D341Med (cell line): ENCODE measurements at places on chromosomes 6 and 20.

- DNase-seq: peak; percentile 25
These were observed 2.3 kb downstream of the SLC2A4RG start for GRCh38 chr20:63741676-63742380.

GRCh38 chr20:30502670-30503069, 754.8 kb upstream of the DEFB115 start:
- DNase-seq: no peak

GRCh38 chr20:25160897-25161296, 34.6 kb upstream of the ENTPD6 start:
- no peak for DNase-seq

GRCh38 chr20:42483730-42484303, 705.9 kb downstream of the PTPRT start:
- DNase-seq: peak; percentile 63

- no peak for DNase-seq
These were observed 176.2 kb upstream of the PRND start for GRCh38 chr20:4545526-4545925.

GRCh38 chr6:105476978-105477377, 74.1 kb upstream of the PREP start:
- no peak for DNase-seq

GRCh38 chr20:34022839-34023234, 29.1 kb downstream of the RALY start:
- no peak for DNase-seq

GRCh38 chr20:48837014-48837413, 9.2 kb upstream of the PREX1 start:
- DNase-seq: no peak

DNA sequence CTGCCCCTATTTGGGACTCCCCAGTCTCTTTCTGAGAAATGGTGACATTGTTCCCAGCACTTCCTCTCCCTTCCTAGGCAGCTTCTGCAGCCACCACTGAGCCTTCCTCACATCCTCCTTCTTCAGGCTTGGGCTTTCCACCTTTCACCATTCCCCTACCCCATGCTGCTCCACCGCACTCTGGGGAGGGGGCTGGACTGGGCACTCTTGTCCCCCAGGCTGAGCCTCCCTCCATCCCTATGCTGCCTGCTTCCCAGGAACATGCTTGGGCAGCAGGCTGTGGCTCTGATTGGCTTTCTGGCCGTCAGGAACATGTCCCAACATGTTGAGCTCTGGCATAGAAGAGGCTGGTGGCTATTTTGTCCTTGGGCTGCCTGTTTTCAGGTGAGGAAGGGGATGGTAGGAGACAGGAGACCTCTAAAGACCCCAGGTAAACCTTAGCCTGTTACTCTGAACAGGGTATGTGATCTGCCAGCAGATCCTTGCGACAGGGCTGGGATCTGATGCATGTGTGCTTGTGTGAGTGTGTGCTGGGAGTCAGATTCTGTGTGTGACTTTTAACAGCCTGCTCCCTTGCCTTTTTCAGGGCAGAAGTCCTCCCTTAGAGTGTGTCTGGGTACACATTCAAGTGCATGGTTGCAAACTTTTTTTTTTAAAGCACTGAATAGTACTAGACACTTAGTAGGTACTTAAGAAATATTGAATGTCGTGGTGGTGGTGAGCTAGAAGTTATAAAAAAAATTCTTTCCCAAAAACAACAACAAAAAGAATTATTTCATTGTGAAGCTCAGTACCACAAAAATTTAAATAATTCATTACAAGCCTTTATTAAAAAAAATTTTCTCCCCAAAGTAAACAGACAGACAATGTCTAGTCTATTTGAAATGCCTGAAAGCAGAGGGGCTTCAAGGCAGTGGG, 2.1 kb upstream of the CDKN1A start:
- DNase-seq: no peak

- DNase-seq: no peak
These were observed 111.0 kb downstream of the DTD1 start for GRCh38 chr20:18698735-18699380.

- no peak for DNase-seq
These were observed 44.8 kb upstream of the CTAGE9 start for GRCh38 chr6:131755597-131755996.

DNA sequence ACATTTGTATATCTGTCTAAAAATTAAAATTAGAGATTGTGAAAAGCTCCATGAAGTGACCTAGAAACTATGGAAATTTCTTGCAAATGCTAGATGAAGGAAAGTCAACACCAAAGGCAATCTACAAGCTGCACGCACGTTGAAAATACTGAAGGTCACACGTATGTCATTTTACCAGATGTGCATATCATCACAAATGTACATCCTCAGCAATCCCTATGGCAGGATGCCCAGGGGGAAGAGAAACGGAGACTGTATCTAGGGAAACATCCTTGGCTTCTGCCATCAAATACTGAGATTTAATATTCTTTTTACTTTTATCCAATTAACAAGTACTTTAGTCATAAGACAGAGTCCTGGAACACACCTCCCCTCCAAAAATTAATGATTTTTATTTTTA, 672.0 kb downstream of the RNF144B start:
- DNase-seq: no peak

GRCh38 chr20:10954908-10955580, 281.2 kb upstream of the JAG1 start:
- no peak for DNase-seq

DNA sequence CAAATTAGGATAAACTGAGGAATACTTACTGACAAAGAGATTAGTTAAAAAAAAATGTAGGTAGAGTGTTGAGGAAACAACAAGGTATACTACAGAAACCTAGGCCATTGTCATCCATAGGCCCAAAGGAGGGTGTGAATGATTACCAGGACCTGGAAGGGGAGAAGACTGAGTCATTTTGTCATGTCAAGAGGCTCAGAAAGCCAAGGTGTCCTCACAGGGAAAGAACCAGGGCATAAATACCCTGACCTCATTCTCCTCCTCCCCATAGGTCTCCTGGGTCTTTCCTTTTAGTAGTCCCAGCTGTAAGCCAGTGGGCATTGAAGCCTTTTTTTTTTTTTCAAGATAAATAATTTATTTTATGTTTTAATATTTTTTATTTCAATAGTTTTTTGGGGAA, 582.1 kb upstream of the JAG1 start:
- no peak for DNase-seq

DNA sequence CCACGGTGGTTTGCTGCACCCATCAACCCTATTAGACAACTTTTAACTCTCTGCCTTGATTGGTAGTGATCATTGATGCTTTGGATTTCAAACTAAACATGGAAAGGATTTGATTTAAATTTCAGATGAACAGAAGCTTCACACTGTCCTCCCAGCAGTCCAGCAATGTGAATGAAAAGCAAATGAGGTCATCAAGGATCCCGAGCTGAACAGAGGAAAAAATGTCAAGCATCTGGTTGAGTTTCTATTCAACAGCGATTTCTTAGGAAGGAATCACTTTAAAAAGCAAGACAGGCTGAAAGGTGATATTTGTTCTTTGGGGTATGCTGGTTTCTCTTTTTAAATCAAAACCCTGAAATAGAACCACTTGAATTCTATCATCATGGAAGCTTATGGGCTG, 10.6 kb upstream of the SAMD3 start:
- no peak for DNase-seq

GRCh38 chr6:148311966-148312669, 30.5 kb upstream of the SASH1 start:
- DNase-seq: no peak

DNA sequence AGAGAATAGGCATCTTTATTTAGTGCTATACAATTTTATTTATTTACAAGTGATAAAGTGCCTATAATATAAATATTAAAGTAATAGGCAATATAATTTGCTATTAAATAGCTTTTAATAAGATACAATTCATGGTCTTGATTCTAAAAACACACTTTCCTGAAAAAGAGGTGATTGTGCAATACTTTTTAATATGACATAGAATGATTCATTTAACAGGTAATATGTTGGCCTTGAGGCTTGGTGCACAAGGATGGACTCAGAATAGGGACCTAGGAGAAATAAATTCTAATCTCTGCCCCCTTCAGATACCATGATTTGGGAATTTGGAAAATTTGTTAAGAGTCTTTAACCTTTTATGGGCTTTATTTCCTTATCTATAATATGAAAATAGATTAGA, 149.9 kb upstream of the FUT9 start:
- DNase-seq: no peak

- DNase-seq: no peak
These were observed 48.4 kb downstream of the RIOK1 start for GRCh38 chr6:7438011-7438410.

DNA sequence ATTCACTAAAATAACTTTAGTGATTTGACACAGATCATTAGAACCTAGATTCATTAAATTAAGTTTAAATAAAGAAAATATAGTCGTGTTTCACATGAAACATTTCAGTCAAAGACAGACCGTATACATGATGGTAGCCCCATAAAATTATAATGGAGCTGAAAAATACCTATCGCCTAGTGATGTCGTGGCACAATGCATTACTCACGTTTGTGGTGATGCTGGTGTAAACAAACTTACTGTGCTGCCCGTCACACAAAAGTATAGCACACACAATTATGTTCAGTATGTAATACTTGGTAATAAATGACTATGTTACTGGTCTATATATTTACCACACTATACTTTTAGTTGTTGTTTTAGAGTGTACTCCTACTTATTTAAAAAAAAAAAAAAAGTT, 17.3 kb downstream of the DST start:
- DNase-seq: no peak

DNA sequence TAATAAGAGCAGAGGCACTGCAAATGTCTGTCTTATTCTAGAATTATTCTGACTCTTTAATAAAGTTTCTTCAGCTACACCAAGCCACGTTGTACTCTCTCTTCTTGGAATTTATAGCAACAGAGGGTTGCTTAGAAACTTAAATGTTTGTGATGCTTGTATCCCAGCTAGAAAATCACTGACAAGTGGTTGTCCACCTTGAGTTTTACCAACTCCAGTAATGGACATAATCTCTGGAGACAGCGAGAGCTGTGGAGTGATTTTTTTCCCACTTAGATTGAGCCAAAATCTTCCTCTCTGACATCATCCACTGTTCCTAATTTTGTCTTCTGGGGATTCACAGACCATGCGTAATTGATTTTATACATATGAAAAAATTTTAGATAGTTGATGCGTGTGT, 8.0 kb downstream of the ECT2L start:
- DNase-seq: no peak

- DNase-seq: no peak
These were observed 90.5 kb downstream of the MAN1A1 start for GRCh38 chr6:119259027-119259426.

- DNase-seq: no peak
These were observed 283.1 kb downstream of the PREX1 start for GRCh38 chr20:48544402-48545339.

DNA sequence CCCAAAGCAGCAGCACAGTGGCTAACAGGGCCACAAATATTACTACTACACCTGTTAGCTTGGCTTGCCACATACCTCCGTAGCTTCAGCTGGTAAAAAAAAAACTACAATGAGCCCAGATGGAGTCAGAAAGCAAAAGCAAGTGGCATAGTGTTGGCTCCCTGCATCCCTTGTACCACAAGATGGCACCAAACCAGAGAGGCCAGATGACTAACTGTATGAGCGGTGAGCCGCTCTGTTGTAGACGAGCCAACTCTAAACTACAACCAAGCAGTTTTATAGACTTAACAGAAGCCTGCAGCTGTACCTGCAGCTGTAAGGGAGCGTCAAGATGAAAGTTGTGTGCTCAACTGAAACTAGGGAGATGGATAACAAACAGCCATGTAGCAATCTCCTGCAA, 84.5 kb upstream of the MCHR2 start:
- DNase-seq: peak; percentile 25

DNA sequence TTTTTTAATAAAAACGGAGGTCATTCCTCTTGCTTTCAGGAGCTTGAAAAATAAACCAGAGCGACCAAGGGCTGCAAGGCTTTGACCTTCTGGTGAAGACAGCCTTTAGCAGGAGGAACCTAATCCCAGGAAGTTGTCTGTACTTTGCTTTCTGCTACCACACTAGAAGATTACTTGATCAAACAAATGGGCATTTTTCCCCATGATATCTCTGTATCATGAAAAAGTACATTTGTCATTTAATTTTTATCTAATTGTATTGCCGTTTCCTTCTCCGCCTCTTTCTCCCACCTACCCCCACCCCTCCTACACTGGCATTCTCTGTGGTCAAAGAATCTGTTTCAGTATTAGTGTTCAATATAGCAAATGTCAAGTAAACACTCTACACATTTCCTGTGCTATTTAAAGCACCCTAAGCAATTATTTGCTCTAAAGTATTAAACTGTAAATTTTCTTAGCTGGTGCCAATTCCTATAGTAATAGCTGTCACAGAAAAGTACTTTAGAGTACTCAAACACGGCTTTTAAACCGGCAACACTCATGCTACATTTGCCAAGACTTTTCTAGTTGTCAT, 29.7 kb downstream of the ATXN1 start:
- DNase-seq: no peak

DNA sequence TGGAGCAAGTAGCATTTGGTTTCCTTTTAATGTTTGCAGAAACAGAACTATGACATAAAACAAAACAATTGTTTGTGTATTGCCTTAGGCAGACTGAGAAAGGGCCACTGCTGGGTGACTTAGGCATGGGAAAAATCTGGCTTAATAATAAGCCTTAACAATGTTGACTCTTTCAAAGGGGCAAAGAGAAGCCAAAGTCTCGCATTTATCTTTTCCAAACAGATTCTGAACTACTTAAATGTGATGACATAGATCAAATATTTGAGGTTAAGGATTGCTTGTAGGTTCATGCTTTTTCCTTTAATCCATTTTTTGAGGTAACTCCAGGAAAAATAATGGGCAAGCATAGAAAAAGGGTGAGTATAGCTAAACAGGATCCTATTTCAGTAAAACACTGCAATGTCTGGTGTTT, 39.6 kb downstream of the ADAT2 start:
- DNase-seq: no peak

DNA sequence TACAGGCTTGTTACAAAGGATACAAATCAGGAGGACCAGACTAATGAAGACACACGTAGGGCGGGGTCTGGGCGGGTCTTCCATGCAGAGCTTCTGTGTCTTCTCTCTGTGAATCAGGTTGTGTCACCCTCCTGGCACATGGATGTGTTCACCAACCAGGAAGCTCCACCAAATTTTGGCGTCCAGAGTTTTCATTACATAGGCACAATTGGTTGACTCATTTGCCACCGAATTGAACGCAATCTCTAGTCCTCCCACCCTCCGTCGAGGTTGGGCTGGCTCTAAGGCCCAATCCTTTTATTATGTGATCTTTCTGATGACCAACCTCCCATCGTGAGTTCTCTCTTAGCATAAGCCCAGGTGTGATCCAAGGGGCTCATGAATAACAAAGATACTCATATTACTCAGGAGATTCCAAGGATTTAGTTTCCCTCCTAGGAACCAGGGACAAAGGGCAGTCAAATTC, 36.3 kb upstream of the DDR1 start:
- no peak for DNase-seq
